GM12892 (cell line): ENCODE measurements at places on chromosomes 7 and 10.

GRCh38 chr7:11786186-11786585, 45.8 kb downstream of the THSD7A start:
- no peak for DNase-seq

- DNase-seq: no peak
Observed at GRCh38 chr7:132368246-132368900, 207.9 kb downstream of the PLXNA4 start.

- DNase-seq: no peak
Observed at GRCh38 chr7:95608359-95609173, 12.2 kb upstream of the PDK4 start.

DNA sequence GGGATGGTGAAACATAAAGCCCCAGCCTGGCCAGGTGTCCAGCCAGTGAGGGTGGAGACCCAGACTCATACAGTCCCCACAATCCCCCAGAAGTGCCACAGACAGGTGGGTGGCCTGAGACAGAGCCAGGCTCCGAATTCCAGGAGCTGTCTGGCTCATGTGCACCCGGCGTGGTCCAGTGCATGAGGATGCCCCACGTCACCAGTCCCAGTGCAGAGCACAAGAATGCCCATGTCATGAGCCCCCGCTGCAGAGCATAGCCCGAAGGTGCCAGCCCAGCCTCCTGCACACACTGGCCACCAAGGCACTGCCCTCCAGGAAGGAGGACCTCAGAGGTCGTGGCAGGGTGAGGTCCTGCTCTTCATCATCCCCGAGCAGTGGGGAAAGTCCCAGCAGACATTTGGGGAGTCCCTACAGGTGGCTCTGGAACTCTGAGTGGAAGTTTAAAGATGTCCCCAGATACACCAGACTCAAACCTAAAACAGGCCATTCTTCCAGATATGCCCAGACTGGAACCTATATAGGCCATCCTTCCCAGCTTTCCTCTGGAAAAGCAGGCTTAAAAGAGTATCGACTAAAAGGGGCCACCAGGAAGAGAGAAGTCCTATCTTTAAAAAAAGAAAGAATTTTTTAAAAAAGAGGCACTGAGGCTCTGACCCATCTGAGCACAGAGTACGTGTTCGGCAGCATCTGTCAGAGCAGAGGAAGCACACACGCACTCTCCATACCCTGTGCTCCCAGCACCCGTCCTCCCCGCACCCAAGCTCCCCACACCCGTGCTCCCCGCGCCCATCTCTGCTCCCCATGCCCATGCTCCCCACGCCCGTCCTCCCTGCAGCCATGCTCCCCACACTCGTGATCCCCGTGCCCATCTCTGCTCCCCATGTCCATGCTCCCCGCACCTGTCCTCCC, 11.5 kb downstream of the DIP2C start:
- DNase-seq: no peak

DNA sequence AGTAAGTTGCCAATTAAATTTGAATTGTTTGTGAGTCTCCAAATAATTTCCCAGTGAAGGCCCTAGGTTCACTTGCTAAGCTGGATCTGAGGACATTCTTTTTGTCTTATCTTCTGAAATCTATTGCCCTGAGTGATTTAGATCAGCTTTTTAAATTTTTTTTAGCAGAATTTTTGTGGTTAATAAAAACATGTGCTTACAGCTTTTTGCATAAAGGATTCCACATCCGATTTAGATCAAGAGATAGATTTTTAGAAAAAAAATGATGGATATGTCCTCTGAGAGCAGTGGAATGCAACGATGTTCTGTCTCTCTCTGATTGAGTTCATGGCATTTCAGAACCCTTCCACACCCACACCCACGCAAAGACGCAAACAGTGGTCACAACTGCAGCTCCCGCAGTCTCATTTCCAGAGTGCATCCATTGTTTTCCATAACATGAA, 358.8 kb downstream of the SUGCT start:
- DNase-seq: no peak

DNA sequence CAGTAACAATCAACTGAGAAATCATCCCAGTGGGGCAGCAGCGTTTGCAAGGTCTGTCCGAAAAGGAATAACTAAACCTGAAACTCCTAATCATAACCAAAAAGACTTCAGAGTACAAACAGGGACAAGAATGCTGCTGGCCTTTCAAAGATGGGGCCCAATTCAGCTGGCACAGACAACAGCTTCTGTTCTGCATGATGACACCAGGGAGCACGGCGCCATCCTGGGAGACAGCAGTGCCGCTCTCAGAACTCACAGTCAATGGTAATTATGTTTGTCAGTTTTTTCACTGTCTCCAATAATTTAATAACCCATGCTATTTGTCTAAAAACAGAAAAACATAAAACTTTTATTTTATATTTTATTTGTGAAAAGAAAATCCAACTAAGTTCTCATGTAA, 90.0 kb downstream of the LARP4B start:
- no peak for DNase-seq

DNA sequence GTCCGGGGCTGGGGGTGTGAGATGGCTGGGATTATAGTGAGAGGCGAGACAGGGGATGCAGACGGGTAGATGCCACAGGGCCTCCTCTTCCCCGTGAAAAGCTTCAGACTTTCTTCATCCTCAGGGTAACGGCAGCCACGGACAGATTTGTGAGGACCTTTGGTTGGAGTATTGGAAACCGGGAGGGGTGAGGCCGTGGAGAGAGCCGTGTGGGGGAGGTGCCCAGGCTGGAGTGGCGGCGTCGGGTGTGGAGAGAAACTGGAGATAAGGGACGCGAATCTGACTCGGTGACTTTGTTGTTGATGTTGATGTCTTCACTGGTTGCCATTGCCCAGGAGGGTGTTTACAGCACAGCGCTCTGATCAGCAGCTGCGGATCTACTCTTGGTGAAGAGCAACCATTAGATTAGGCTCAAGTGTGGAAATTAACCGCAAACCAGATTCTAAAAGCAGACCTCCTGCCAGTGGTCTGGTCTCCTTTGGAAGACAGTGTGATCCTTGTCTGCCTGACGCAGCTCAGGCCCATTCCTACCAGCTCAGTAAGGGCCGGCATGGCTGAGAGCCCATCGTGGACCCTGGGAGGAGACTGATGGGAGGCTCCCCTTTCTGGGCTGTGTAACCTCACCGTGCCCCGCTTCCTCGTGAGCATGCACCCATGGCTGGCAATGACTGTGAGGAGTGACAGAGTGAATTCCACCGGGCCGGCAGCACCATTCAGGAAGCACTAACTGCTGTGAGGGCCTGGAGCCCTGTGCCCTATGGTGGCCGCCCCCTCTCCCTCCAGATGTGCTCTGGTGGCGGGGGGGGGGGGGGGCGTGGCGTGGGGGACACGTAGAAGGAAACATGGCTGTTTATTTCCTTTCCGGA, 90.3 kb downstream of the INPP5A start:
- DNase-seq: no peak

- DNase-seq: no peak
Observed at GRCh38 chr7:117118579-117119180, 165.4 kb downstream of the ST7 start.

DNA sequence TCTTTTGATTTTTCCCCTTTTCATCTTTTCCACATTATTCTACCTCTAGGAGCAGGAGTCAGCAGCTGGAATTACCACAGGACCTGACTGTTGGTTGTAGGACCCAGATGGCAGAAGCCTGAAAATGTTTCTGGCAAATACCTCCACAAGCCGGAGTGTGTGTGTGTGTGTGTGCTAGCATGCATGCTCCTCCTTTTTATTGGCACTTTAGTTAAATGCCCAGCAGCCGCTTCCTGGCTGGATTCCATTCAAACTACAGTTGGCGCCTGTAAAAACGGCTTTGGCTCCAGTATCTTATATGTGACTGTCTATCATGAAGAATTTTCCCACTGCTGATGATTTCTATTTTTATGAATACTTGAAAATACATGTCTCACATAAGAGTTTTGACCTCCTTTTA, 319.7 kb upstream of the SP4 start:
- DNase-seq: no peak

- no peak for DNase-seq
Observed at GRCh38 chr7:114639451-114639850, 224.8 kb downstream of the FOXP2 start.

DNA sequence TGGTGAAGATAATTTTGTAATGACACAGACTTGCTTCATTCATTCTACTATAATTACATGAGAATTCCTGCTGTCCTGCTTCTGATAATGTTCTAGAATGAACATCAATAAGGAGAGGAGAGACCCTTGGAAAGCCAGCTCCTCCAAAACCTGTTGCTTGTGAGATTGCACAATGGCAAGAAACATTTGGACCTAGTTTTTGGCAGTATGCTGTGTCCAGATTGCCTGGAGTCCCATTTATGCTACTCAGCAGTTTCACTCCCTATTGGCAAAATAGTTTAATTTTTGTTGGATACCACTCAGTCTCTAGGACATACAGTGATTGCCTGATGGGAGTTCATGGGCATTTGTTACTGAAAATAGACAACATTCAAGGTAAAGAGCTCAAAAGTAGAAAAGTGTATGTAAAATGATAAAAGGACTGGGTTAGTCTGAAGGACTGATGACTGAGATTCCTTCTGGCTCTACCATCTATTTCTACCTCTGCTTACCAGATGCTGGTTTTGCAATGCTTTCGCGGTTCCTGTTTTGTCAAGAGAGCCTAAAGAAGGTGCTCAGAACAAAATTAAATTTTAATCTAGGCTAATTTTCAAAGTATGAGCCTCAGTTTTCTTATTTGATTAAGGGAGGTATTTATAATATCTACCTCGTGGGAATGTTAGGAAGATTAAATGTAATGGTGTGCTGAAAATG, 8.0 kb upstream of the ACTR3B start:
- DNase-seq: no peak

DNA sequence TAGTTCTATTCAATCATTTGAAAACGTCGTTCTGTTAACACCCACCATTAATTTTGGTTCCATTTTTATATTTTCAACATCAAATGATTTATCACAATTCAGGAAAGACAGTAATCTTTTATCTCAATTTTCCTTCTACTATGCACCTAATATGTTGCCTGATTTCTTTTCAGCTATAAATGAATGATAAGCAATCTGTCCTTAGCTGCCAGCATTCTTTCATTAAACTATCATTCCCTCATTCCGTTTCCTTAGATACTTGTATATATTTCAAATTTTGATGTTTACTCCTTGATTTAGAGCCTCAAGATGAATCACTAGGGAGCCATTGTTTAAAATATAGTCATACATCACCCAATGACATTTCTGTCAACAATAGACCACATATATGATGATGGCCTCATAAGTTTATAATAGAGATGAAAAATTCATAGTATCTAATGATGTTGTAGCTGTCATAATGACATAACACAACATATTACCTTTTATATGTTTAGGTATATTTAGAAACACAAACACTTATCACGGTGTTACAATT, 661.7 kb downstream of the IPMK start:
- no peak for DNase-seq

DNA sequence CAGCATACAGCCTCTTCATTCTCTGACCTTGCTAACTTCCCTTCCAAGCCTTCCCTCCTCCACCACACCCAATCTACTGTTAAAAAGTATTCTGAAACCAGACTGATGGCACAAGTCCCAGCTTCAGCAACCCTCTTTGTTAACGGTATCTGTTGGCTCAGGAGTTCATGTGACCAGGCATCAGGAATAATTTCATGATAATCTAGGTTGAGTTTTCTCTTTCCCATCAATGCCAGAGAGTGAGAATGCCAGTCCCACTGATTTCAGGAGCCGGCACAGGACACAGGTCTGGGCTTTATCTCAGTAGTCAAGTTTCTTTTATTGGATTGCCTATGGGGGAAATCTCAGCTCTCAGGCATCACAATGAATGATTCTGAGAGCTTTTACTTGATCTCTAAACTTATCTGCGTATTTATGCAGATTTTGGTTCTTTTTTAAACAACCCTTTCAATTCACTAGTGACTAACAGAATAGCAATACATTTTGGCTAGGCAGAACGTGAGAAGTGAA, 231.0 kb upstream of the LYZL1 start:
- DNase-seq: no peak

- no peak for DNase-seq
Observed at GRCh38 chr7:27689591-27690164, 27.0 kb upstream of the HIBADH start.

DNA sequence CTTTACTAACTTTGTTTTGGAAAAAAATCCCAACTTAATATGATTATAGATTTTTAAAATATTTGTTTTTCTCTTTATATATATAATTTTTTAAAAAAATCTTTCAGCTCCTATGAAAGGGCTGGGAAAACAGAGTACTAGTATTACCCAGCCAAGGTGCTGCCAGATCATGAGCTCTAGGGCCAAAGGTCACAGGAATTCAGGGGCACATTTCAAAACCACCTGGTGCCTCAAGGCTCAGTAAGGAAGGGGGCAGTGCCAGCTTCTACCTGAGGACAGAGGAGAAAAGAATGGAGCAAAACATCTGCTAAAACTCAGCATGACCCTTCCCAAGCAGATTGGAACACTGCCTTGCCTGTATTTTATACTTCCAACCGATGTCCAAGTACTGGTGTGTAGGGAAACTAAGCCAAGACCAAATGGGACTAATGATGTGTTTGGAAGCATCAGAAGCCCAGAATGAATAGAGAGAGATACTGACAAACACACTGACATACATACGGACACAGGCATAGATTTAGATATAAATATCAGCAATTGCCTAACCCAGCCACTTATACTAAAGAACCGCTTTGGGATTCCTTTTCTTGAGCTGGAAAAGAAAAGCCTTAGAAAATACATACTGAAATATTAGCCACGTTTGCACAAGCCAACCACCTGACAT, 667.3 kb downstream of the PARD3 start:
- DNase-seq: no peak

DNA sequence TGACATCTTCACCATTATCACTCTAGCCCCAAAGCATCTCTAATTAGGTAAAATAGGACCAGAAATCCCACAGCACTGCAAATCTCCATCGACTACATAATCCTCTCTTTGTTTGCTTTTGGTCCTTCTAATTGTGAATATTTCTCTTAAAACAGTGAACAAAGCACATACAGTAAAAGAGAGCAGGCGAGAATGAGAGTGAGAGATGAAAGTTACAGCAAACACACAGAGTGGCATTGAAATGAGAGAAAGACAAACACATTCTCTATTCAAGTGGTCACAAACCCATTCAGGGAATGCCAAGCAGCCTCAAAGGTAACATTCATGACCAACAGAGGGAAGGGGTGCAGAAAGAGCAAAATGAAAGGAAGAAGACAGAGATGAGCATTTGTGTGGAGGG, 109.8 kb upstream of the PTN start:
- DNase-seq: no peak

- no peak for DNase-seq
Observed at GRCh38 chr10:106500925-106501525, 663.5 kb downstream of the SORCS1 start.

- no peak for DNase-seq
Observed at GRCh38 chr10:129400426-129400825, 66.6 kb upstream of the MGMT start.

GRCh38 chr7:118734541-118734940, 510.0 kb downstream of the ANKRD7 start:
- DNase-seq: no peak
